Activated naive CD8-positive, alpha-beta T cell treated with anti-CD3 and anti-CD28 coated beads, Interleukin-2, amount 10 ng/mL, durations not matched to agents 7 days and 5 days (primary cell): ENCODE measurements at places on chromosomes 16 and 17.

- DNase-seq: no peak
Measured at GRCh38 chr17:47862621-47863440, 11.9 kb upstream of the SP6 start.

DNA sequence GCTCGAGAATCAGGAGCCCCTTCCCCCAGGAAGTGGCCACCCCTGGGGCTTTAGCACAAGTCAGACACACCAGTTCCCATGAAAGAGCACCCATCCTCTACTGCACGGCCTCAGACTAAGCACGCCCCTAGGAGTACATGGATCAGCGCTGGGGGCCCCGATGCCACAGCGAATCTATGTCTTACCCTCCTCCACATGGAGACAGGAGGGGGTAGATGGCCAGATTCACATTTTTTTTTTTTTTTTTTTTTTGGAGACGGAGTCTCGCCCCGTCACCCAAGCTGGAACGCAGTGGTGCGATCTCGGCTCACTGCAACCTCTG is 3.2 kb upstream of the EXOSC6 start:
- DNase-seq: no peak

GRCh38 chr17:7930841-7931631 is 710 bp downstream of the TRAPPC1 start:
- DNase-seq: no peak

DNA sequence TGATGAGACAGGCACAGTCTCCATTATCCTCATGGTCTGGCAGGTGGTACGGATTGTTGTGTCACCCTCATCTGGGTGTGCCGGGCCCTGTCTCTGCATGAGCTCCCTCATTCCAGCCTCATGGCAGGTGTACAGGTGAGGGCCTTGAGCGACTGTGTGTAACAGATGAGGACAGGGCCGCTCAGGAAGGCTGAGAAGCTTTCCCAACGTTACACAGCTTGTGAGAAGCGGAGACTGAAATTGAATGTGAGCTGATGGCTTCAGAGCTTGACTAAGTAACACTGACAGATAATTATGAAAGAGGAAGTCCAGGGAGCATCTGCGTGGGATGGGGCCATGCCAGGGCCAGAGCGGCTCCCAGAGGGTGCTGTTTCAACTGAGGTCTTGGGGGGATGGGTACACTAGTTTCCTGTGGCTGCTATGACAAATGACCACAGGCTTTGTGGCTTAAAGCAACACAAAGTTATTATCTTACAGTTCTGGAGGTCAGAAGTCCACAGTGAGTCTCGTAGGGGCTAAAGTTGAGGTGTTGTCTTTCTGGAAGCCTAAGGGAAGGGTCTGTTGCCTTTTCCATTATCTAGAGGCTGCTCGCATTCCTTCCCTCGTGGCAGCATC is 36.7 kb downstream of the CMIP start:
- no peak for DNase-seq

DNA sequence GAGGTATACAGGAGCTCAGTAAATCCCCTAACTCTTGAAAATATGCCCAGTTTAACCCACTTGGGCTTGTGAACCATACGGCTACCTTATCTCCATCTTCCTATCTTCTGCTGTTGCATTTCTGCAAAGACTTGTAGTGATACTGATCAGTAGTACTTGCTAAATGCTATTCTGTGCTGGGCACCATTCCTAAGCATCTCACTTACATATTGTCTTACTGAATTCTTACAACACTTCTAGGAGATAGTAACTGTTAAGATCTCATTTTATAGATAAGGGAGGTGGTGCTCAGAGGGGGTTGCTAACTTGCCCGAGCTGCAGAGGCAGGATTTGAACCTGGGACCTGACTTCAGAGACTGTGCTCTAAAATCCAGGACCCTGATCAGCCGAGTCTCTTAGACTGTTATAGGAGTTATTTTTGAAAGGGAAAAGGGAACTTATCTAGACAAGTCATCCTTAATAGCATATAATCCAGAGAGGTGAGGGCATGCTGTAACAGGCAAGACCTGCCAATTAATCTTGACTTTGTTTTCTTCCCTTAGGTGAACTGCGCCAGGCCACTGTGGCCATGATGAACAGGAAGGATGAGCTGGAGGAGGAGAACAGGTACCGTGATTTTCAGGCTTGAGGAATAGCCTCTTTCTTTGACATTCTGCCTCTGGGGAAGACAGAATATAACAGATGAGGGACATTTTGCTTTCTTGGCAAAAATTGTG is 149.7 kb downstream of the SNX29 start:
- no peak for DNase-seq

- no peak for DNase-seq
Measured at GRCh38 chr17:68569346-68569745, 31.8 kb downstream of the FAM20A start.

DNA sequence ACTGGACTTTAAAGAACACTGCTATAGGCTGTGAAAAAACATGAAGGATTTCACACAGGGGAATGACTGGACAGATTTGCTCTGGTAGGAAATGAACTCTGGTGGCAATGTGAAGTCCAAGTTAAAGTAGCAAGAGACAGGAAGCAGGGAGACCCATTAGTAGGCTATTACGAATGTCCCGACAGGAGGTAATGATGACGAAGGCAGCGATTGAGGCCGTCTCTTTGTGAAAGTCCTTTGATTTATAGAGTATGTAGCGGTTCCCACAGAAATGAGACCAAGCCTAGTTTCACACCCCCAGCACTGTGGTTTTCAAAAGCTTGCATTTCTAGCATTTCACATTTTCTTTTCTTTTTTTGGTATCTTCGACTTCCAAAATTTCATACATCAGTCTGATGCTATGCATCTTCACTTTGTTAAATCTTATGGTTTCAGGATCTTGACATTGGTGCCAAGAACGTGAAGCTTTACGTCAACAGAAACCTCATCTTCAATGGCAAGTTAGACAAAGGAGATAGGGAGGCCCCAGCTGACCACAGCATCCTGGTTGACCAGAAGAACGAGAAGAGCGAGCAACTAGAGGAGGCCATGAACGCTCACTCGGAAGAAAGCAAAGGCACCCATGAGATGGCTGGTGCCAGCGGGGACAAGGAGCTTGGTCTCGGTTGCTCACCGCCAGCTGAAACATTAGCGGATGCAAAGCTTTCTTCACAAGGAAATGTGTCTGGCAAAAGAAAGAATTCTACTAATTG is 189.8 kb downstream of the KATNIP start:
- no peak for DNase-seq

DNA sequence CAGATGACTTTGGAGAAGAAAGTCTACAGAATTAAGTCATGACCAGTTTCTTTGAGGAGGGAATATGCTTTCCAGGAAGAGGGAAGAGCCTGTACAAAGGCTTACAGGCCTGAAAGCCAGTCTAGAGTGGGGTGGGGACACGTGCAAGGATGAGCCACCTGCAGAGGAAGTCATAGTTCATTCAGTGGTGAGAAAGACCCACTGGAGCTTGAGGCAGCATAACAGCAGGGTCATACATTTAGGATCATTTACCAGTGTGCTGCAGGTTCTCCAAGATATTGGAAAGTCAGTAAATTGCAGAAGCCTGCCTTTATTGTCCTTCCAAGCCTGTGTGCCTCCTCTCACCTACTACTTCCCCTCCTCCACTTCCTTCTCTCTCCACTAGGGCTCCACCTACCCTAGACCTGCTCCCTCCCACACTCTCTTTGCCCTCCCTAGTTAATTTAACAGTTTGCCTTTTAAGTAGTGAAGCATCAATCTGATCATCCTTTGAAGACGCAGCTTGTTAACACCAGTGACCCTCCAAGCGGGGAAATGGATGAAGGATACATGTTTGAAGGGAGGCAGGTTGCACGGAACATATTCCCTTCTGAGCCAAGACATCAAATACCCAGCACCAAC is 40.2 kb downstream of the CDRT15 start:
- no peak for DNase-seq

DNA sequence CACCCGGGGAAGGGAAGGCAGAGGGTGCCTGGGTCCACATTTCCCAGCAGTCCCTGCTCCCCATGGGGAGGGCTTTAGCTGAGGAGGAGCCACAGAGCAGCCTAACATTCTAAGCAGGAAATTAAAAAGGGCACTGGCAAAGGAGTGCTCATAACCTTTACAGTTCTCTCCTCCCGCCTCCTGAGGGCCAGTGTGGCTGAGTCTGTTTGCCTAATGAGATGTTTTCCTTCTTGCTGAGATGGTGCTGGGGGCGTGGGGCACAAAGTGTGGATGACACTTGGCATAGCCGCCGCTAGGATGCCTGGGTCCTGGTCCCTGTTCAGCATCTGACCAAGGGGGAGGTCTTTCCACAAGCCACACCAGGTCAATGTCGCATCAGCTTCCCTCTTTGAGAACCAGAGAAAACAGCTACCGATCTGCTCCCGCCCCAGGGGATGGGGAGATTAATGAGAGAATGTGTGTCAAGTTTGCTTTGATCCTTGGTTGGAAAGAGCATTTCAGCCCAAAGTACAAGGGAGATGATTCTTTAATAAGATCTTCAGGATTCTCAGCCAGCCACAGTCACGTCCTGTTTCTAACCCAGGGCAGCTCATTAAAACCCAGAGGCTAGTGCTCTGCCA is 5.8 kb downstream of the KIF18B start:
- DNase-seq: no peak

DNA sequence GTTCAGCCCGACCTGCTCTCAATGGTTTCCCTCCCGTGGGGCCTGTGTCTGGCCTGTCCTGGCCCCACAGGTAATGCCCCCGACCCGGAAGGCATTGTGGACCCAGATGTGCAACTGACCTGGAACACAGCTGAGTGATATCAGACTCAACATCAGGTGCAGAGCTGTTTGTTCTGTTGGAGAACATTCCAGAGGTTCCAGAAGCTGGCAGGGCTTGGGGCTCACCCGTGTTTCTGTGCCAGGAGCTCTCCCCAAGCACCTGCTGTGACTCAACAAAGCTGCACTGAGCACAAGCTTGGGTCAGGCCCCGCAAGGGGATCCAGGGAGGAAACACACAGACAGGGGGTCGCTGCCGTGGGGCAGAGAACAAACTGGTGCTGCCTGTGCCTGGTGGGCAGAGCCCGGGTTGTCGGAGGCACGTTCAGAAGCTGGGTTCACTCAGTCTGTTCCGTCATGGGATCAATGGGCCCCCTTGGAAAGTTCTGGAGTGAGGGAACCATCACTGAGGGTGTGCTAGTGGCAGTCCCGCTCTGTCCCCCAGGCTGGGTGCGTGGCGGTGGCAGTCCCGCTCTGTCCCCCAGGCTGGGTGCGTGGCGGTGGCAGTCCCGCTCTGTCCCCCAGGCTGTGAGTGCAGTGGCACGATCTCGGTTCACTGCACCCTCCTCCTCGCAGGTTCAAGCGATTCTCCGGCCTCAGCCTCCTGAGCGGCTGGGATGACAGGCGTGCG is 22.1 kb downstream of the HS3ST6 start:
- DNase-seq: no peak

DNA sequence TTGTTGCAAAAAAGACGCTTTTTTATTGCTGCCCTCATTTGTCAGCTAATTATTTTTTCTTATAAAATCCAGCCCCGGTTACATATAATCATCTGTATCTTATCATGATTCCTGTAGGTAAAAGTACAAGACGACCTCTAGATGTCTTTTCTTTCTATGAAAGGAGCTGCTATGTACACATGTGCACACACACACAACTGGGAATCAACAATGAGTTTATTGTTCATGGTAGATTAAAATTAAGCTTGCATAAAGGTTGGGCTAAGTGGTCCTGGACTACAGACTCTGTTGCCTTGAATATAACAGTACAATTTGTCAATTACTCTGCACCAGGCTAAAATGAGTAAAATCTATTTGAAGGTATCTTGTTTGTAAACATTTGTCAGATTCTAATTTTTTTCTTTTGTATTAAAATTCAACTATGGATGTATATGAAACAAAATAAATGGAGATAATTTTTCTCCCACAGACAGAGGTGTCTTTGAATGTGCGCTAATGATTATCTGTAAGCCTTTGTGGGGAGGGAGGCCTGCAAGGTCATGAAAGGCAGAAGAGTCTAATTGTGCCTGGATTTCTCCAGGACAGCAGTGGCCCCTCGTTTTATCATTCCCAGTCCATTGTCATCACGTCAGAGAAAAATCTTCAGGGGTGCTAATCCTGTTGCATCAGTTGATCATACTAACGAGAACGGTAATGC is 13.4 kb downstream of the C17orf58 start:
- DNase-seq: no peak
